Activated CD4-positive, alpha-beta T cell treated with anti-CD3 and anti-CD28 coated beads, Interleukin-2, amount 50 U/mL, for 1 hour (primary cell): ENCODE measurements at places on chromosomes 5 and 9.

- no peak for DNase-seq
These were observed 132.7 kb downstream of the GNAQ start for GRCh38 chr9:77898864-77899263.

- DNase-seq: no peak
These were observed 20.9 kb downstream of the CSF2 start for GRCh38 chr5:132094393-132095076.

DNA sequence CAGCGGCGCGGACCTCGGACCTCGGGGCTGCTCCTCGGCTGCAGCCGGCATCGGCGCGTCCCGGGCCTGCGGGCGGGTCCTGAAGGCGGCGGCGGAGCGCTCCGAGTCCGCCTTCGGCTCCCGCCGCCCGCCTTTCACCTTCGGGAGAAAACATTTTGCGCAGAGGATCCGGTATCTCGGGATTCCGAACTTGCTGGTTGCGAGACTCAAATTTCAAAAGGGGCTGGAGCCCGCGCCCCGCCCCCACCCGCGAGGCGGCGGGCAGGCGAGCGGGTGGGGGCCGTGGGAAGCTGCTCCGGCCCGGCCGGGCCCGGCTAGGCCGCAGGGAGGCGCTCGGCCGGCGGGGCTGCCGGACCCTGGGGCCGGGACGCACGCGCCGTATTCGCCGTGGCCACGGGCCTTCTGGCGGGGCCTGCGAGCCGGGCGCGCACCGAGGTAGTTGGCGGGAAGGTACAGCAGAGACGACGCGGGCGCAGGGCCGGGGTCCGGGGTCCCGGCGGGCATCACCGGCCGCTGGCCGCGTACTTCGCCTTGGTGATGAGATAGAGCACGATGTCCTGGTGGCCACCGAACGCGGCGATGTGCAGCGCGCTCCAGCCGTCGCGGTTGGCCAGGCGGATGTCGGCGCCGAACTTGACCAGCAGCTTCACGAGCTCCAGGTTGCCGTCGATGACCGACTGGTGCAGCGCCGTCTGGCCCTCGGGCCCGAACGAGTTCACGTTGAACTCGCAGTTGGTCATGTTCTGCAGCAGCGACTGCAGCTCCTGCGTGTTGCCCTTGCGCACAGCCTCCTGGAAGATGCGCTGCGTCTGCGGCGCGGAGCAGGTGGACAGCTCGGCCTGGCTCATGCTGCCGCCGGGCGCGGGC is 757 bp downstream of the NRARP start:
- DNase-seq: no peak

DNA sequence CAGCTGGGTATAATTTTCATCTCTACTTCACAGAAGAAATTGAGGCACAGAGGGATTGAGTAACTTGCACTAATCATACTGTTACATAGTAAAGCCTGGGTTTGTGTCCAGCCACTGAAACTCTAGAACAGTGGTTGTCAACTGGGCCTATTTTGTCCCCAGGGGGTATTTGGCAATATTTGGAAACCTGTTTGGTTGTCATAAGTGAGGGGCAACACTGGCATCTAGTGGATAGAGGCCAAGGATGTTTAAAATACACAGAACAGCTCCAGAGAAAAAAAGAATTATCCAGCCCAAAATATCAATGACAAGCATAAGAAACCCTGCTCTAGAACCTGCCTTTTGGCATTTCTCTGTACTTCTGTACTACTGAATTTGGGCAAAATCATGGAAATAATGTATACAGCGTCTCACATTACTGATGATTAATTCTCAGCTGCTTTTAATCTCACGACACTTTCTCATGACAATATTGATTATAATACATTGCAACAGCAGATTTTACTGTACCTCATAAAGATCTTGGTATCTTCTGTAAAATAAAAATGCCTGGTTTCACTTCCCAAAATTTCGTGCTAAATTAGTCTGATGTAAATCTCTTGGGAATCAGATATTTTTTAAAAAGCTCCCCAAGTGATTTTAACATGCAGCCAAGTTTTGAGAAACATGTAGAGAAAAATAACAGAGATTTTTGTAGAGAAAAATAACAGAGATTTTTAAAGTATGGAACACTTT is 112.7 kb downstream of the RORB start:
- DNase-seq: no peak

- no peak for DNase-seq
These were observed 158.1 kb downstream of the SIL1 start for GRCh38 chr5:139040081-139040480.

DNA sequence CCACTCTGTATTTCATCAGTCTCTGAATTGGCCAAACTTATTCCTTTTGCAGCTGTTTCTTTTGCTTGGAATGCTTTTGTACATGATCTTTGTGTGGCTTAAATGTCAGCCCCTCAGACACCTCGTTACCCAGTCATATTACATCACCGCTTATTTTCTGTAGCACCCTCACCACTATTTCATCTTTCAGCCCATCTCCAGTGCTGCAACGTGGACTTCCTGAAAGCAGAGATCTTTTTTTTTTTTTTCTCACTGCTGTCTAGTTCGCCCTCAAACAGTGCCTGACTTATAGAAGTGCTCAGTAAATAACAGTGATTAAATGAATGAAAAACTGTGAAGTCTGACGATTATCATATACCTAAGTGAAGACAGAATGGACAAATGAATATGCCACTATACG is 835 bp downstream of the SRA1 start:
- no peak for DNase-seq

GRCh38 chr9:116688806-116689485 is 1.8 kb downstream of the TRIM32 start:
- no peak for DNase-seq

GRCh38 chr5:68424799-68425537 is 209.4 kb downstream of the PIK3R1 start:
- no peak for DNase-seq

- DNase-seq: no peak
These were observed 271.2 kb downstream of the FAM114A2 start for GRCh38 chr5:153767221-153768188.

- DNase-seq: no peak
These were observed 13.1 kb downstream of the QRFP start for GRCh38 chr9:130883479-130883878.

- no peak for DNase-seq
These were observed 17.7 kb downstream of the C9orf40 start for GRCh38 chr9:74935008-74935407.

- DNase-seq: no peak
These were observed 141.1 kb downstream of the MELK start for GRCh38 chr9:36713515-36714490.

GRCh38 chr5:7016999-7017747 is 303.9 kb downstream of the TENT4A start:
- no peak for DNase-seq

DNA sequence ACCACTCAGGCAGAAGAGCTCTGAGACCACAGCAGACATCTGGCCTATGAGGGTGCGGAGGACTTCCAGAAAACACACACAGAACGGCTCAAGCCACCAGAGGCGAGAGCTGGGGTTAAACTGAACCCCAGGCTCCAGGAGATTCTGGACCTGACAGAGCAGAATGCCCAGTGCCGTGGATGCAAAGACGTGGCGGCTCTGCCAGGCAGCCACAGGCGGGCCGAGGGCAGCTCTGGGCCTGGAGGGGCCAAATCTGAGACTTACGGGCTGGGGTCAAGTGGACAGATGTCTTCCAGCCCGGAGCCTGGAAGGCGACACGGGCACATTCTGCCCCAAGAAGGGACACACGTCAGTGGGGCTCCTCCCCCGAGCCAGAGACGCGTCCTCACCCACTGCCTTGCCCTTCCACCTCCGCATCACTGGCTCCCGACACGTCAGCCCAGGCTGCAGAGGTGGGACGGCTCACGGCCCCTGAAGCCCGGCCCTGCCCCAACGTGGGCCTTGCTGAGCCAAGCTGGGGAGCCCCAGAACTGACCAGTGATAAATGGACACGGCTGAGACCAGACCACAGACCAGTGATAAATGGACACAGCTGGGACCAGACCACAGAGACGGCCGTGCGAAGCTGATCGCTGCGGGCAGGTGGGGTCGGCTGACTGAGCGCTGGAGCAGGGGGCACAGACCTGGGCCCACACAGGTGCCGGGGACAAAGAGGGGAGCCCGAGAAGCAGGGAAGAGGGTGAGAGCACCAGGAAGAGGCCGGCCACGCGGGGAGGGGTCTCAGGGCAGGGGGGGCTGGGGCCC is 40.9 kb upstream of the NSMF start:
- no peak for DNase-seq

DNA sequence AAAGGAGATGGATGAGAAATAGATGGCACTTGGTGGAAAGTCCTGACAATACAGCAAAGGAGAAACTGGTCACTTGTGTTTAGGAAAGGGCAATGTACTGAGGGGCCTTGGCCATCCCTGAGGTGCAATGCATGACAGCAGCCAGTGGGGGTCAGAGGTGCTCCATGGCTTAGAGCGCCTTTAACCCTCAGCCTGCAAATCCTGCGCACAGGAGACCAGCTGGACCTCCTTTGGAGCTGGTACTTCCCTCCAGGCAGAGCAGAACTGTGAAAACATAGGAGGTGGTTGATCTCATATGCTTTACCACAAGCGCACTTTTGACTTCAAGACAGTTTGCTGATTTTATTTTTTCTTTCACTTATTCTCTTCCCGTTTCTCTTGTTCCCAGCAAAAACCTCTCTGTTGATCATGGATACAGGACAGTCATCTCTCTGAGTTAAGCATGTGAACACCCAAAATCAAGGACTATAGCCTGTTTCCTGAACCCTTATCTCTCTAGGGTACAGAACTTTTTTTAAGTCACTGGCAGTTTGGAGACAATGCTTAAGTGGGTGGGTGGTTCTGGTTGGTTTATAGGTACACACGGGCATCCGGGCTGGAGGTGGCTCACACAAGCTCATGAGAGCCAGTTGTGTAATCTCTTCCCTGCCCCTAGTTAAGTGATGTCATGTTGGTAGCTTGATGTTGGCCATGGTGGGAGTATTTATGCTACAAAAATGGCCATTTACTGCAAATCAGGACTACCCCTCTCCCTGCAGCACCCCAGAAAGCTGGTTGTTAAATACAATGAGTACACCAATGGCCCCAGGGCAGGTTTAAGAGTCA is 37.6 kb upstream of the ANKRD55 start:
- DNase-seq: peak; percentile 72

DNA sequence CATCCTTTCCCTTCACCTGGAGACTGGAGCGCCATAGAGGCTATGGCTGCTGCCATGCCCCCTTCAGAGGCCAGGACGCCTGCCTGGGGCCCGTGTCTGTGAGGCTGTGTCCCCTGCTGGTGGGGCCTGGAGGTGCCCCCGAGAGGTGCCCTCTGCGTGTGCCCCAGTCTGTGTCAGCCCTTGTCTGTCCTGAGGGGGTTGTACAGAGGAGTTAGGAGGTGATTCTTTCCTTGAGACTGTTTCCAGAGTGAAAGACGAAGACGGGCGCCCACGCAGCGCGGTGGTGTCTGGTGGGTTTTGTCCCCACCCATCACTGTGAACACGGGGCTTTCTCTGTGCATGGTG is 24.6 kb downstream of the TRAF2 start:
- DNase-seq: no peak

GRCh38 chr9:16784002-16784401 is 86.5 kb downstream of the BNC2 start:
- DNase-seq: no peak

GRCh38 chr5:61618577-61618976 is 286.5 kb downstream of the ZSWIM6 start:
- no peak for DNase-seq

GRCh38 chr5:137754961-137755762 is 999 bp upstream of the HNRNPA0 start:
- no peak for DNase-seq

DNA sequence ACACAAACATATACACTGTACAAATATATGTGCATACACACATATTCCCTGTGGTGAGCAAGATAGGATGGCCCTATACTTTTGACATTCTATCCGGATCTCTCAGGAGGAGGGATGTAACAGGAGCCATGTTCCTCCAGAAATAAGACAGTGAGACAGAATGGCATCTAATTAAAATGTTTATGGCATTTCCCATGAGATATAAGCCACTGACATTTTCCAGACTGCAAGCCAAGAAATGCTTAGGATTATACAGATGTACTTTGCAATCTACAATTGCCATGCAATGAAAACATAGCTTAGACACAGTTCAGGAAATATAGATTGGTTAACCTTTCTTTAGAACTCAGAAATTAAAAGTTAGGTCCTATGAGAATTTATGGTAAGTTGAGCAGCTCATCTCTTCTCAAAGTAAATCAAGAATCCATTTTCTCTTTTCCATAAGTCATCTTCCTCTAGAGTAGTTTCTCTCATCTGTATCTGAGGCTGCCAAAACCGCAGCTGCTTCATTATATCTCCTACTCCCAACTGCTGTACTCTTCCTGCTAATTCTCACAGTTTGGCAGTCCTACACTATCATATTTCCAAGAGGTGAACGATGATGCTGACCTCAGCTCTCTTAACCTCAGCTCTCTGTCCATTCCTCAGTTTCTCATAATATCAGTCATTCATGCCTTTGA is 1719.1 kb downstream of the MAT2B start:
- DNase-seq: no peak

- no peak for DNase-seq
These were observed 27.1 kb downstream of the CYSTM1 start for GRCh38 chr5:140202078-140202477.

- no peak for DNase-seq
These were observed 108.9 kb downstream of the PSD2 start for GRCh38 chr5:139904566-139904815.

- no peak for DNase-seq
These were observed 315.7 kb downstream of the MAT2B start for GRCh38 chr5:163821142-163821541.

GRCh38 chr5:69138766-69139165 is 28.2 kb upstream of the CCNB1 start:
- no peak for DNase-seq

GRCh38 chr5:102090770-102091169 is 205.3 kb downstream of the SLCO4C1 start:
- no peak for DNase-seq

DNA sequence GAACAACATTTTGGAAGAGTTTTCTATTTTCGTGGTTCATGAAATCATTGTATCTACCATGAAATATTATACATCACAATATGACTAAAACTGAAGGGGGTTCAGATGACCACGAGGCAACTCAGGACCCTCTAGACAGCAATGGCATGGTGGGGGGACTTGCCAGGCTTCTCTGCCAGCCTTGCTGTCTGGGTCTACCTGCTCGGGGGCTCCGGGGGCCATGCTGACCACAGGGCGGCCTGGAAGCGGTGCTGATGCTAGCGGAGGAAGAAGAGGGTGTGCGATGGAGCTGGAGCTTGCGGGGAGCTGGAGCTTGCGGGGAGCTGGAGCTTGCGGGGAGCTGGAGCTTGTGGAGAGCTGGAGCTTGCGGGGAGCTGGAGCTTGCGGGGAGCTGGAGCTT is 89.2 kb upstream of the IRX4 start:
- DNase-seq: no peak

- DNase-seq: no peak
These were observed 216.1 kb downstream of the PAPPA start for GRCh38 chr9:116369706-116370105.

GRCh38 chr5:134436523-134437339 is 25.1 kb upstream of the CDKN2AIPNL start:
- peak; percentile 30 for DNase-seq

GRCh38 chr5:131943916-131944315 is 1.5 kb downstream of the MEIKIN start:
- no peak for DNase-seq
